Activated CD4-positive, alpha-beta T cell treated with anti-CD3 and anti-CD28 coated beads for 24 hours (primary cell): ENCODE measurements at places on chromosomes 7 and 10.

DNA sequence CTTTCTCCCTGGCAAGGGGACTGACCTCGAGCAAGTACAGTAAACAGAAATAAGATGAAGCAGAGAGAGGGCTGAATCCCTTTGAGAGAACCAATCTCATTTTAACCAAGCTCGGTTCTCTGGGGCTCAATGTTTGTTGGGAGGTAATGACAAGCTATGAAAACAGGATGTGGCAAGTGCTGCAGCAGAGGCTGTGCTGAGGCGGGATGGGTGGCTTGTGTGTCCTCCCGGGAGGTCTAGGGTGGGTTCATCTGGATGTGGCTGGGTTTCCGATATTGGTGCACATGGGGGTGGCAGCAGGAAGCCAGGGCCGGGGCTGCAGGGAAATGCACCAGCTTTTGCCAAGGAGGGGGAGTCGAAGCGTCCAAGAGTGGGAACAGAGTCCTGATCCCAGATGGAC, 84.5 kb downstream of the AOAH start:
- DNase-seq = no peak

- no peak for DNase-seq
Measured at GRCh38 chr7:53358269-53358668, 322.8 kb downstream of the POM121L12 start.

DNA sequence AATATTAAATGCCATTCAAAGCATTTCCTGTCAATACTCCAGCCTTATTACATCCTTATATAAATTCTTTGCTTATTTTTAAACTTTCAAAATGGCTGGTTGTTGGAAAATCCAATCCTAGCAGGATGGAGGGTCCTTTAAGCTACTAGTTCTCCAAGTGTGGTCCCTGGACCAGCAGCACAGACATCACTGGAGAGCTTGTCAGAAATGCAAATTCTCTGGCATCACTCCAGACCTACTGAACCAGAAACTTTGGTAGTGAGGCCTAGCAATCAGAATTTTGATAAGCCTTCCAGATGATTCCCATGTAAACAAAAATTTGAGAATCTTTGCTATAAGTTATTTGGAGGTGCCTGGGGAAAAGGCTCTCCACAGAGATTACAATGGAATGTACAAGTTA, 43.8 kb downstream of the CALCR start:
- no peak for DNase-seq

DNA sequence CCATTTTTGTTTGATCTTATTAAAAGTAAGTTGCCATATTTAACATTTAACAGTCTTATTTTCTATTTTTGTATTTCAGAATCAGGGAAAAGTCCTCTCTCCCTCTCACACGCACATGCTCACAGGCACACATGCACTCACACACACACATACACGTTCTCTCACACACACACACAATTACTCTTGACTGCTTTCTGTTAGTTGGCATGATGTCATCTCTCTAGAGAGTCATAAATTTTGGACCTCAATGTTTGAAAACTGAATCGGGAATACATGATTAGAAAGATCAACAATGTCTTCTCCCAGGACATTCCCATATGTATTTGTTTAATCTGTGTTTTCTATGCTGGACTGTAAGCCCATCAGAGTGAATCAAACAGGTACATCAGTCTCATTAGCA, 165.7 kb upstream of the AHR start:
- no peak for DNase-seq

- no peak for DNase-seq
Measured at GRCh38 chr10:28359334-28359733, 56.5 kb upstream of the MPP7 start.

- DNase-seq = no peak
Measured at GRCh38 chr10:112456533-112456932, 9.5 kb downstream of the VTI1A start.

DNA sequence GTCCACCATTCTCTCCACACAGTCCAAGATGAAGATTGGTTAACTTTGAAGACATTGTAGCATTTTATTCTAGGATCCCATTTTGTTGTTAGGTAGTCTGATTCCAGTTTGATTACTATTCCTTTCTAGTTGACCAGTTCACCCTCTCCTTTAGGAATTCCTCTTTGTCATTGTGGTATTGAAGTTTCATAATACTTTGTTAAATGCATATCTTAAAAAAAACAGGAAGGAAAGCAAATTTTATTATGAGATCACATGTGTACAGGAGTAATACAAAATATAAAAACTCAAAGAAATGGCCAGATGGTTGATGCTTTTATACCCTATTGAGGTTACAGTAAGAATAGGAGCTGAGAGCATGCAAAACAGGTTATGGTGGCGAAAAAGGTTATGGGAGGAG, 15.5 kb upstream of the SEMA3C start:
- DNase-seq = no peak

DNA sequence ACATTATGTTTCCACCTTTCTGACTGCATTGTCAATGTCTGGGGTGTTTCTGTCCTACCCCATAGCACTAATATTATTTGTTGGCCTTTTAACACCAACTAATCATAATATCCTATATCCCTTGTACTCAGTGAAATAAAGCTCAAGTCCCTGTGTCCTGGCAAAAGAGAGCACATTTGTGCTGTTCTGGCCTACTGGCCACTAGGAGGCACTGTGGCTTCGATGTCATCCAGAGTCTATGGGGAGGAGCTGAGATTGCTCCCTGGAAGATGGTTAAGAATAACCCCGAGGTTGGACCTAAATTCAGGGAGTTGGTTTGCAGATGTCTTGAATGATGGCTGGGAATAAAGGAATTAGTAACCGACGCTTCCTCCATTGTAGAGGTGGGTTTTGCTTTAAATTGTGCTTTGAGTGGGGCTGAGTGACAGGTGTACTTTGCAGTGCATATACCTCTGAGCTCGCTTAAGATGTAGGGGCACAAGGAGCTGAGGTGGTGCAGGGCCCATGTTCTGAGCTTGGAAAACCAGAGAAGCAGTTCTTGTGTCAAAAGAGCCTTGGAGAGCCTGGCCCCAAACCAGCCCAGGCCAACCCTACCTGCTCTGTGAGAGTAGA, 191.2 kb upstream of the PRSS1 start:
- DNase-seq = no peak

DNA sequence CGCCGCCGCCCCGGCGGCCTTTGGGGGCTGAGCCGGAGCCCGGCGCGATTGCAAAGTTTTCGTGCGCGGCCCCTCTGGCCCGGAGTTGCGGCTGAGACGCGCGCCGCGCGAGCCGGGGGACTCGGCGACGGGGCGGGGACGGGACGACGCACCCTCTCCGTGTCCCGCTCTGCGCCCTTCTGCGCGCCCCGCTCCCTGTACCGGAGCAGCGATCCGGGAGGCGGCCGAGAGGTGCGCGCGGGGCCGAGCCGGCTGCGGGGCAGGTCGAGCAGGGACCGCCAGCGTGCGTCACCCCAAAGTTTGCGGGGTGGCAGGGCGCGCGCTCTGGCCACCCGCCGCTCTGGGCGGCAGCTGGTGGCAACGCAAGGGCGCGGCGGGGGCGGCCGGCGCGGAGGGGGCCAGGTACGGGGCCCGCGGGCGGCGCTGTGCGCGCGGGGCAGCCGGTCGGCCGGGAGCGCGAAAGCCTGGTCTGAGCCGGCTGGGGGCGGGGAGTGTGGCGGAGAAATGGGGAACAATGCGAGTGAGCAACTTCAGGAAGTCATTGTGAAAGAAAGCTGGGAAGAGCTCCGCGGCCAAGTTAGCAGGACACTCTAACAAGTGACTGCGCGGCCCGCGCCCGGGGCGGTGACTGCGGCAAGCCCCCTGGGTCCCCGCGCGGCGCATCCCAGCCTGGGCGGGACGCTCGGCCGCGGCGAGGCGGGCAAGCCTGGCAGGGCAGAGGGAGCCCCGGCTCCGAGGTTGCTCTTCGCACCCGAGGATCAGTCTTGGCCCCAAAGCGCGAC, at the start of gene IKZF1:
IKZF1 (plus strand) TSS at position 588 of the 782 bp plus-strand sequence. CDS start 14,346 bp downstream, outside the sequence.
- no peak for DNase-seq

DNA sequence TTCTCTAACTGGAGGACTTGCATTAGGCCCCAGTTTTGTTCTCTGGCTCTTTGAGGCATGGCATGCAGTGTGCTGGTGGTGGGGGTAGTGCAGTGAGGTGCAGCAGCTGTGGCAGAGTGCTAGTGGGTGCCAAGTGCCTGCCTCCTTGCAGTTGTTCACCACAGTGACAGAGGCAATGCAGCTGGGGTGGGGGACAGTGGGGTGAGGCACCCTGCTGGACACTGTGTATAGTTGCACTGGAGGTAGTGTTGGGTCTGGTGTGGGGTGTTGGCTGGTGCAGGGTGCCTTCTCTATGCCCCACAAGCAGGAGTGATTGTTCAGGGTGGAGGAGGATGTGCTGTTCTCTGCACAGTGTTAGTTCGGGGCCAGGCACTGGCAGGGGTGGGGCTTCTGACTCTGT, 21.7 kb upstream of the KEL start:
- no peak for DNase-seq

DNA sequence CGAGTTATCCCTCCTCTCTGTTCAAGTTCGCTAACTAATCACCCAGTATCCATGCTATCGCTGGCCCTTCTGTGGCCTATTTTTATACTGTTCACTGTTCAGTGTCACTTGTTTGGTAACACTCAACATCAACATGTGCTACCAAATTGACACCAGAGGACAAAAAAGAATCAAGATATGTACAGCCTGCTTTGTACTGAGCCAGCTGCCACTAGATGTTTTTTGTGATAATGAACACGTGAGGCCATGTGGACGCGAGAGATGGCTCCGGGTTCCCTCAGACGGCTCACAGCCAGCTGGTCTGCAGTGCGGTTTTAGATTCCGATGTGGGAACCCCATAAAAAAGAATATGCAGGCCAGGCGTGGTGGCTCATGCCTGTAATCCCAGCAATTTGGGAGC, 21.2 kb downstream of the CAV1 start:
- no peak for DNase-seq

GRCh38 chr7:43076606-43077005, 35.8 kb upstream of the HECW1 start:
- DNase-seq = no peak

DNA sequence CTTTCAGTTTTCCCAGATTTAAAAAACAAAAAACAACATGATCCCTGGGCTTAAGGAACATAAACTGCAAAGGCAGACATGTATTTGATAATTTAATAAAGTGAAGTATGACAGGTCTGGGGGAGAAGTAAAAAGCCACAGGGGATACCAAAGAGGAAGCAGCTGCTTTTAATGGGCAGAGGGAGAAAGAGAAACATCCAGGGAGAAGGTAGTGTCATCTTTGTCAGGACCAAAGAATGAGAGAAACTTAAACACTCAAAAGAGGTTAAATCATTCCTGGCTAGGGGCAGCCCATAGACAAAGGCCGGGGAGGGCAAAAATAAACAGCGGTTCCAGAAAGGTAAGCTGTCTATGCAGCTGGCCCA, 94.5 kb downstream of the GRB10 start:
- no peak for DNase-seq

GRCh38 chr10:48390933-48391845, 84.7 kb downstream of the MAPK8 start:
- no peak for DNase-seq

GRCh38 chr10:21526860-21527597, 1.5 kb upstream of the SKIDA1 start:
- no peak for DNase-seq

DNA sequence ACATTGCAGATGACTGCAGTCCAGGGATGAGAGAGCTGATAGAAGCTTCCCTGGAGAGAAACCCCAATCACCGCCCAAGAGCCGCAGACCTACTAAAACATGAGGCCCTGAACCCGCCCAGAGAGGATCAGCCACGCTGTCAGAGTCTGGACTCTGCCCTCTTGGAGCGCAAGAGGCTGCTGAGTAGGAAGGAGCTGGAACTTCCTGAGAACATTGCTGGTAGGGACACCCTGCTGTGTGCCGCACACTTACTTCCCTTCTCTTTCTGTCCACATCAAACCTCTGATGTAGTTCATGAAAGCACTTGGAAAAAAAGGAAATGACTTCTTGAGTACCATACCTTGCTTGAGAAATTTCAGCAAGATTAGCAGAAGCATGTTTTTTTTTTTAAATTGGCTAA, 25.3 kb downstream of the MAP3K8 start:
- DNase-seq = no peak

GRCh38 chr7:90433221-90433620, 30.0 kb downstream of the CLDN12 start:
- DNase-seq = no peak

DNA sequence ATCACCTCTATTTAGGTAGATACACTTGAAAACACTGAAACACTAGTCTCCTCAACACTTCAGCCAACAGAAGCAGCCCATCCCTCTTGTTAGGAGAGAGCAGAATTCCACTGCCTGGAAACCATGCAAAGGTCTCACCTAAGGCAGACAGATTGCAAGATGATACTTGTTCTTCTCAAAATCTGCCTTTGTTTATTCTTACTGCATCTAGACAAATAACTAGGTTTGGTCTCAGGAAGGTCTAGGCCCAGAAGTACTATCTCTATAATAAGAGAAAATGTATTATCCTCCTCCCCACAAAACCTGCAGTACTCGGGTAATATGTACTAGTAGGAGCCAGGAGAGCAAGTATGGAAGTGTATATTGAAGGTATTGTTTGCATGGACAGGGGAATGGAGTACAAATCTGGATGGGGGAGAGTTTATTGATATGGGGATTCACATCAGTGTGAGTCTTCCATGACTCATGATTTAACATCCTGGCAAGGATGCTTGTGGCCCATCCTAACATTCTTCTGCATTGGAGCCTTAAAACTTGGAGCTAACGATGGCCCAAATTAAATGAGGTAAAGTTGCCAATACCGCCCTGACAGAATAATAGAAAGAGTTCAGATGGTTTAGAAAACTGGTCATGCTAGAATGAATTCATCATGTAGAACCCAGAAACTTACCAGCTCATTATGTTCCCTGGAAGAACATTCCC, 109.2 kb downstream of the EPC1 start:
- no peak for DNase-seq

DNA sequence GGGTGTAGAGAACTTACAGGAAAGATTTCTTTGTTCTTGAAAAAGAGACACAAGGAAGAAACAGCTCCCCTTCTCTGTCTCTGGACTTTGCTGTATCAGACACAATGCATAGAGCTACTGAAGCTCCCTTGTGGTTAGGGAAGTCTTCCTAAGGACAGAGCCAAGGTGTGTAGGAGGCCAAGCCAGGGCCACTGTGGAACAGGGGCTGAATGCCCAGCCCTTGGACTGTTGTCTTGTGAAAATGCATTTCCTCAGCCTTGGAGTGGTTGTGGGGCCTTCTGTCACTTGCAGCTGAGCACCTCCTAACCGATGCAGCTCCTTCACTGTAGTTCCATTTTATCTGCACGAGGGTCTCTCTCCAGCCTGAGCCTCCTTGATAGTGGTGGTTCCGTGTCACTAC, 353.4 kb downstream of the CCSER2 start:
- DNase-seq = no peak

GRCh38 chr10:129101232-129101980, 365.6 kb upstream of the MGMT start:
- no peak for DNase-seq

DNA sequence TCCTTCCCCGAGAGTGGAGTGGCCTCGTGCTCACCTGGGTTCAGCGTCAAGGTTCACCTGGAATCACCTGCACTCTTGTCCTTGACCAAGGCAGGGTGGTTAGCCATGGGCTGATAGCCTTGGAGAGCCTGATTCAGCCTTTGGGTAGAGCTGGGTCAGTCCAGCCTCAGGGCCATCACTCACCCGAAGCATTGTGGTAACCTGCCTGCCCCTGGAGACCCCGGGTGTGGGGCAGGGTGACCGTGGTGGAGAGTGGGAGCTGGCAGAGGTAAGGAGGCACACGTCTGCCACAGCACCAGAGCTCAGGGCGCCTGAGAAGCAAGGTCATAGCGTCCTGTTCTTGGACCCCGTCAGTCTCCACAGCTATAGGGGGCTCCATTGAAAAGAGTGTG, 27.8 kb upstream of the WDFY4 start:
- DNase-seq = no peak

GRCh38 chr7:93894426-93894825, 3.9 kb upstream of the TFPI2 start:
- DNase-seq = no peak
